ENCODE measurements at places on chromosomes 5 and 9. TPM values are rescaled to one million over a fixed set of nuclear protein-coding genes. Genes with fewer than 3 reads are reported as not detected.

Gene FOXD4L5
- total RNA-seq, result not detected

Gene PCDHB9
- total RNA-seq, result 1.0 TPM

Gene GPR151
- total RNA-seq, result not detected

Gene MLANA
- not detected for total RNA-seq

Gene ABCA1
- 175 TPM for total RNA-seq

Gene KIF12
- total RNA-seq, result not detected

Gene CARTPT
- total RNA-seq, result not detected

Gene CHSY3
- total RNA-seq, result 6.0 TPM

Gene PPP3R2
- not detected for total RNA-seq

Gene ACOT12
- not detected for total RNA-seq

Gene GPX3
- total RNA-seq, result 6,929 TPM

Gene STOML2
- 81.2 TPM for total RNA-seq

Gene RASGEF1C
- total RNA-seq, result 0.38 TPM

Gene SLC34A3
- not detected for total RNA-seq

Gene CERCAM
- 30.6 TPM for total RNA-seq

Gene BTNL8
- total RNA-seq, result not detected

Gene SPATA31D4
- not detected for total RNA-seq
